Activated CD4-positive, alpha-beta memory T cell treated with anti-CD3 and anti-CD28 coated beads for 36 hours (primary cell): ENCODE measurements at places on chromosomes 16 and 17. TPM values are rescaled to one million over a fixed set of nuclear protein-coding genes. Genes with fewer than 3 reads are reported as not detected.
A peak's percentile ranks its signal among the peaks of the same experiment; 100 is the strongest.

LPO gene
- total RNA-seq = not detected

- peak; percentile 35 for DNase-seq
Measured at GRCh38 chr17:46770818-46771560, 47.5 kb downstream of the WNT3 start.

PIGS gene
- total RNA-seq = 36.6 TPM

GRCh38 chr16:85970738-85971137 is 71.8 kb downstream of the IRF8 start:
- no peak for DNase-seq

- DNase-seq = no peak
Measured at GRCh38 chr16:78538292-78538691, 438.8 kb downstream of the WWOX start.

DNA sequence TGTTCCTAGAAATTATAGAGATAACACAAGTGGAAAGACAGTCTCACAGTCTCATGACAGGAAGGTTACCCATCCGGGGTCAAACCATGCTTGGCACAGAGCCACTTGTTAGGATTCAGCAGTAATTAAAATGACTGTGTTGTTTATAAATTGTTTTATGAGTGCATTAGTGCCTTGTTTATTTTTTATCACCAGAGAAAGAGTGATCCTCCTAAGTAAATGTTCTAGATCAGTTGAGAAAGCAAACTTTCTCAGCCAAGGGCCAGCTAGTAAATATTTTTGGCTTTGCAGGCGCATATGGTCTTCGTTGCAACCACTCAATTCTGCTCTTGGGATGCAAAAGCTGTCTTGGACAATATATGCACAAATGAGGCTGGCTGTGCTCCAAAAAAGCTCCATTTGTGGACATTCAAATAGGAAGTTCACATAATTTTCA is 253.9 kb upstream of the CACNG5 start:
- DNase-seq = no peak

ADPRM gene
- total RNA-seq = 13.5 TPM

GRCh38 chr17:7589204-7589868 is 558 bp downstream of the SOX15 start:
- peak; percentile 74 for DNase-seq

CA4 gene
- not detected for total RNA-seq

- peak; percentile 36 for DNase-seq
Measured at GRCh38 chr16:27639561-27640276, 89.8 kb downstream of the KATNIP start.

PLD6 gene
- 9.4 TPM for total RNA-seq

FAM234A gene
- total RNA-seq = 15.7 TPM

CHAD gene
- not detected for total RNA-seq

GRCh38 chr17:39357488-39357887 is 43.9 kb downstream of the FBXL20 start:
- DNase-seq = no peak

- DNase-seq = no peak
Measured at GRCh38 chr16:56057151-56057550, 134.1 kb upstream of the GNAO1 start.

GRCh38 chr16:22161401-22161800 is 905 bp upstream of the SDR42E2 start:
- DNase-seq = no peak

DNA sequence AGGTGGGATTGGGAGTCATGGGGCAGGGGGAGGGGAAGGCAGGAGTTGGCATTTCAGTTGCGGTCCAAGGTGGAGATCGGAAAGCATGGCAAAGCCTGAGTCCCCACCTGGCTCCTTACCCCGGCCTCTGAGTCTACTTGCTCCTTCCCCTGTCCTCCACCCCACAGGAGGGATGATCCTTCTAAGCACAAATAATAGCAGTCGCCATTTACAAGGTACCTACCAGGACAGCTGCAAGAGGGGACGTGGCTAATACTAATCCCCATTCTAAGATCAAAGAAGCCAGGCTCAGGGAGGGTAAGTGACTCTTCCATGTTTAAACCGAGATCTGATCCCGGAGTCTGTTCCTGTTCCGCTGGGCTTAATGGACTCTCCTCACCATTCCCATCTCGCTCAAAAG is 396.3 kb downstream of the SLC39A11 start:
- DNase-seq = no peak

DNA sequence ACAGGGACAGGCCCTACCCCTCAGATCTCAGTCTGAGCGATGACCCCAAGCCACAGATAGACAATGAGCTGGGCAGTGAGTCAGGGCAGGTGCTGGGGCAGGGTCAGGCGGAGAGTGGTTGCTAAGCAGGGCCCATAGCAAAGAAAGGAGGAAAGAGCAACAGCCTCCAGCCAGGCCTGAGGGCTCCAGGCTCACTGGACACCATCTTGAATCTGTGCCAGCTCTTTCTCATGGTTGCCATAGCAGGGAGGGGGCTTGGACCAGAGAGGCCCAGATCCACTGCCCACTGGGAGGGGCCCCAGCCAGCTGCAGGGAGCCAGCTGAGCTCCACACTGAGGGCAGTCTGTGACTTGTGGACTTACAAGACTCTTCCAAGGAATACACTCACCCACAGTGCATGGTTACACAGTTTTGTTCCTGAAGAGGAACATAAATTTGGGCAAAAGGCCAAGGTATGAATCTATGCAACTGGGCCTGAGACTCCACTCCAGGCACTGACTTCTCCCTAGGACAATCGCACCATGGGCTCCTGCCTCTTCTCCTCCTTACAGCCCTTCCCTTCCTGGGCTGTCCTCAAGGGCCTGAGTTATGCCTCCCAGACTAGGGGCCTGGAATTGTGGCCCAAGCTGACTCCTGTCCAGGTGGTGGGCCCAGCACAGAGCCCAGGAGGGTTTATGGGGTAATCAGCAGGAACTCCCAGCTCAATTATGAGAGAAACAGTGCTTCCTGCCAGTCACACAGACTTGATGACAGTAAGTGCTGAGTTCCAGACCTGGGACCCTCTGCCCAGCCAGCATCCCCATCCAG is 59.9 kb downstream of the BEAN1 start:
- DNase-seq = no peak

ST6GALNAC2 gene
- total RNA-seq = 0.51 TPM

DNA sequence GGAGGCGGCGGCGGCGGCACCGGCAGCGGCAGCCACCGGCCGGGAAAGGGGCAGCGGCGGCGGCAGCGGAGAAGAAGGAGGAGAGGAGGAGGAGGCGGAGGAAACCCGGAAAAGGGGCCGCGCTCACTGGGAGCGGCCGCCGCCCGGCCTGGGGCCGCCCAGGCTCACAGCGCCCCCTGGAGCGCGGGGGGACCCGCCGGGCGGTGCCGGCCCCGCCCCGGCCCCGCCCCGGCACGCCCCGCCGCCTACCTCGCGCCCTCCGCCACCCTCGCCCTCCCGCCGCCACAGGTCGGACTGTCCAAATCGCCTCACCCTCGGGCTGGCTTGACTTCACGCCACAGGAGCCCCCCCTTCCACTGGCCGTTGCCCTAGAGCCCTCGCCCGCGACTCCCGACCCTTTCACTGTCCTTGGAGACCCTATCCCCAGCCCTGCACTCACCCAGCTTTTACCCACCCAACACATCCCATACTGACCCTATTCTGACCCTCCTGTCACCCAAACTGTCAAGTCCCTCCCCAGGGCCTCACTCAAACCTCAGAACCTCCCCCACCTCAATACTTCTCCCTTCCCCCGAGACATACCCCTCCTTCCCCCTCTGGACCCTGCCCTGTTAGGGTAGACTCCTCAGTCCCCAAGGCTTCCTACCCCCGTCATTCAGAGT is at the start of gene CSNK2A2:
CSNK2A2 (minus strand) TSS at position 85 of the 662 bp plus-strand sequence. CDS start 370 bp downstream, outside the sequence.
- peak; percentile 76 for DNase-seq

DNA sequence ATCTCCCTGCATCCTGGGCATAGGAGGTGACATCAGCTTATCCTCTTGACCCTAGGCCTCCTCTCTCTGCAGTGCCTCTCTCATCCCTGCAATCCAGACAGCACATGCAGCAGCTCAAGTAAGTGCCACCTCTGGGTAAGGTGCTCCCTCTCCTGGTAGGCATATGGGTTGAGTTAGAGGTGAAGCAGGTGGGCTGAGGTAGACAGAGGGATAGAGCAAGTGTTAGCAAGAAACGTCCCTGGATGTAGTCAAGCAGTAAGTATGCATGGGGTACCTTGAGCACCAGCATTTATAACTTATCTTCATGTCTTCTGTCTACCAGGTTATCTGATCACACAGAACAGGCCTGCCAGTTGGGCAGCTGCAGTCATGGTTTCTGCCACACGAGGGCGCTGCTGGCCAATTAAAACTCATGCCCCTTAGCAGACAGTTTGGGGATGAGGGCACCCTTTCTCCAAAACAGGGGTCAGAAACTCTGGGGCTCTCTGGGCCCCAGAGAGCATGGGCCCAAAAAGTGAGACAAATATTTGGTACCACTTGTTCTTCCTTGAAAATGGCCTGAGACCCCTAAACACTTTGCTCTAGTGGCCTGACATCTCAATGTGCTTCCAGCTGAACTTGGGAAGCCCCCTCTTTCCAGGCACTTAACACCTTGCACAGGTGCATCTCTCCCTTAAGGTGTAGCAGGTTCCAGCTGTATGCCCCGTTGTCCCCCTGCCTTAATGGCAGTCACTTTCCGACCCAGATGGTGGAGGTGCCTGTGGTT is 59.8 kb downstream of the NEUROD2 start:
- DNase-seq = peak; percentile 83

DNA sequence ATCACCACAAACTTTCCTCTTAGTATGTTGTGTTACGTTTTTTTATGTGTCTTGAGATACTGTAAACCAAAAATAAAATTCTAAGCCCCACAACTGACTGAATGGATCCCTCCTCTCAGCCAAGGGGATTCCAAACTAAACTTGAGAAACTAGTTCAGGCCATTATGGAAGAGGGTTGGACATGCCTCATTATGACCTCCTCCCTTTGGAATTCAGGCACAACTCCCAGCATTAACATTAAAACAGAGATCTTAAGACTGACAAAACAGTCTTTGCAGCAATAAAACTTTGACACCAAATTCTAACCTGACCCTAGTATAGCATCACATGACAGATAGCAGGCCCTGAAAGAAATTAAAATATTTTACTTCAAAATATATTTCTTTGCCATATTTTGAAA is 51.1 kb upstream of the SLC47A1 start:
- DNase-seq = no peak

C16orf96 gene
- total RNA-seq = 0.07 TPM

B9D1 gene
- 7.2 TPM for total RNA-seq

- no peak for DNase-seq
Measured at GRCh38 chr17:50180111-50180510, 14.3 kb downstream of the SGCA start.

PRSS53 gene
- 5.3 TPM for total RNA-seq

ZNF594 gene
- total RNA-seq = 5.3 TPM

AATK gene
- 0.78 TPM for total RNA-seq

PPL gene
- total RNA-seq = 0.05 TPM

- no peak for DNase-seq
Measured at GRCh38 chr16:57479205-57479975, 6.9 kb downstream of the DOK4 start.

ZNF423 gene
- total RNA-seq = not detected

DNA sequence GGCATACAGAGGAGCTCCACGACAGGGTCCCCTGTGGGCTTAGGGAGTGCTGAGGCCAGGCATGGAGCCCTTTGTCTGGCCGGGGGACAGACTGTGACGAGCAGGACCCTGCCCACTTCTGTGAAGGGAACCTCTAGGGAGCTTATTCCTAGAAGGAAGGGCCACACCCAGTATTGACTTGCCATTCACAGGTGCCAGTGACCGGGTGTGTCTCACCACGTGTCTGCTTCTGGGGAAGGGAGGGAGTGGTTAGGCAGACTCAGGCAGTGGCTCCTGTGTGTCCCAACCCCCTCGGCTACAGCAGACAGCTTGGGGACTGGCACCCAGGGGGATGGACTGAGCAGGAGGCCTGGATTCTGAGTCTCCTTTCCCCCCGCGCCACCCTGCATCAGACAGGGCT is 57.2 kb downstream of the SOCS1 start:
- no peak for DNase-seq

DNA sequence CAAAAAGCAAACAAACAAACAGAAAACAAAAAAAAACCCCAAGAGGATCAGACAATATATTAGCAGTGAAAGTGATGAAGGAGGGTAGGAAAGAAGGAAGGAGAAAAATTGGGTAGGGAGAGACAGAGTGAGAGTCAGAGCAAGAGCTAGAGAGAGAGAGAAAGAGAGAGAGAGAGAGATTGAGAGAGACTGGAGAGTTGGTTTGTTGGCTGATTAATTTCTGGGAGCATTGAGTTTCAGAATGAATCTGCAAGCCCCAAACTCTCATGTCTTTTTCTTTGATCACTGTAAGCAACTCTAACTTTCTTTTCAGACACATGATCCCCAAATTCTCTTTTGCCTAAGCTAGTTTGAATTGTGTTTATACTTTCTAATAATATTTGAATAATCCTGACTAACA is 388.1 kb downstream of the SHISA9 start:
- no peak for DNase-seq

GRCh38 chr17:72434581-72434980 is 313.8 kb downstream of the SOX9 start:
- no peak for DNase-seq

DNA sequence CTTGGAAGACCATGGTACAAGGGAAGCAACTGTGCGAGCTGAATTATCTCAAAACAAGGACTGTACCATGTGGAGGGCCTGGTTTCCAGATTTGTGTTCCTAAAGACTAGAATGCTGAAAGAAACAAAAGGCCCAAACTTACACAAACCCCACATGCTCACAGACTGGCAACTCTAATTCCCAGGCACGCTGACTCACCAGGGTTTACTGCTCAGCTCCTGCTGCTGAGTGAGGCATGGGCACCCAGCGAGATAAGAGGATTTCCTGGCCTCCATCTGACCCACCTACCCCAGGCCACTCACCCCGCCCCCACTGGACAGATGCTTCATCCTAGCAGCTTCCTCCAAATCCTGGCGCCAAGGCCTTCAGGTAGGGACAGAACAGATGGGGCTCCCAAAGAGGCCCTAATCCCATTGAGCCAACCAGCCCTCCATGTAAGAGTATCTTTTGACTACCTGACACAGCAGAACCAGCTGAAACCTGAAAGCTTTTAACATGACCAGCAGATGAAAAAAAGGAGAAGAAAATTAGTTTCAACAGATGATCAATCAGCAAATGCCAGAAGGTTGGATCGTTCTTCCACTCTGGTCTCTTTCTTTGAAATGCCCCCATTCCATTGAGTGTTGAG is 33.9 kb downstream of the DCUN1D3 start:
- DNase-seq = peak; percentile 51

- peak; percentile 97 for DNase-seq
Measured at GRCh38 chr16:87778830-87779579, 13.2 kb upstream of the KLHDC4 start.

- no peak for DNase-seq
Measured at GRCh38 chr16:58337090-58337444, 42.2 kb upstream of the PRSS54 start.
